ENCODE measurements at places on chromosomes 4 and X.

DNA sequence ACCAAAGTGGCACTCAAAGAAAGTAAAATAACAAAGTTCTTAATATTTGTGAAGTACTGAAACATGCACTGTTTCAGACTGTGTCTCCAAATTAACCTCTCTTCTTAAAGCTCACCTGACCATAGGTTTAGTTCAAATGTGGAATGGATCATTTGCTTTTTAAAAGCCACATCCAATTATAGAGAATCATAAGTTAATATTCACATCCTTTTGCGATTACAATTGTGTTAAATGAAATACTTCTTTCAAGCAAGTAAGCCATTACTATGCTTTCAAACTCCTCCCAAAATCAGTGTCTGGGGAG is 95.3 kb upstream of the PTPN13 start:
- no peak for DNase-seq

GRCh38 chr4:1105662-1106061 is 7.7 kb downstream of the RNF212 start:
- no peak for DNase-seq

DNA sequence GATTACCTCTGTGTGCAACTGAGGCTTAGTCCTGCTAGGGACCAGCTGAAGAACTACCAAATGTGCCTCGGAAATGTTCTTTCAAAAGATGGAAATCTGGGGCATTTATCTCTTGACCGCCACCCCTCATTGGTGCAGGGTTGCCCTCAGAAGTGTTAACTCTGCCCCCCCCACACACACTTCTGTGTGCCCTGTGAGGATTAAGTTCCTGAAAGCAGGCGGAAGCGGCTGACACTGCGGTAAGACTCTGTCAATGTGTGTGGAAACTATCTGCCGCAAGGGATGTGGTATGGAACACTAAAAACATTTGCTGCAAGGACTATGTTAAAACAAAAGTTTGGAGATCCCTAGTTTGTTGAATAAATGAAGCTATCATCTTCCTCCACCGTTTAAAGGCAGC is 106.9 kb upstream of the NDP start:
- no peak for DNase-seq

DNA sequence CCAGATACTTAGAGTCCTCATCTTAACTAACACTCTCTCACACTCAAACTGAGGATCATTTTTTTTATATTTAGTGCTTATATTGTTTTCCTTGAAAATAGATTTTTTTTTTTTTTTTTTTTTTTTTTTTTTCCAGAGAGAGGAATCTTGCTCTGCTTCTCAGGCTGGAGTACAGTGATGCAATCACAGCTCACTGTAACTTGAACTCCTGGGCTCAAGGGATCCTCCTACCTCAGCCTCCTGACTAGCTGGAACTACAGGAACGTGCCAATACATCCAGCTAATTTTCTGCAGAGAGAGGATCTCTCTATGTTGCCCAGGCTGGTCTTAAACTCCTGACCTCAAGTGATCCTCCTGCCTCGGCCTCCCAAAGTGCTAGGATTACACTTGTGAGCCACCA is 650.3 kb upstream of the ATOH1 start:
- no peak for DNase-seq

GRCh38 chr4:98657531-98658286 is 702 bp downstream of the TSPAN5 start:
- DNase-seq: no peak

- no peak for DNase-seq
Observed at GRCh38 chr4:173448608-173449379, 49.9 kb upstream of the SCRG1 start.

DNA sequence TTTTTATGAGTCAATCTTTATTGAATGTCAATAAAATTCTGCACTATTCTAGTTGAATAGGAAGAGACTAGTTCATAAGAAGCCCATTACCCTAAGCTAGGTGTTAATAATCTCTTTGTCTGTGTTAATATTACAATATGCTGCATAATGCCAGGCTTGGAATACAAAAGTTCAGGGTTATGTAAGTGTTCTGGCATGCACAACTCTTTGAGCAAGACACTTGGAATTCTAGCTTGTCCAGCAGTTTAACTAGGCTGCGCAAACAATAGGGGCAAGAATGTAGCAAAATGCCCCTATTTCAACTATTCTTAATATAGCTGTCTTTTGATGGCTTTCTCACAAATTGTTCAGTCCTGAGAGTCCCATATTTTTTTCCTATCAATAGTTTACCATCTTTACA is 31.3 kb upstream of the ETNPPL start:
- DNase-seq: no peak

DNA sequence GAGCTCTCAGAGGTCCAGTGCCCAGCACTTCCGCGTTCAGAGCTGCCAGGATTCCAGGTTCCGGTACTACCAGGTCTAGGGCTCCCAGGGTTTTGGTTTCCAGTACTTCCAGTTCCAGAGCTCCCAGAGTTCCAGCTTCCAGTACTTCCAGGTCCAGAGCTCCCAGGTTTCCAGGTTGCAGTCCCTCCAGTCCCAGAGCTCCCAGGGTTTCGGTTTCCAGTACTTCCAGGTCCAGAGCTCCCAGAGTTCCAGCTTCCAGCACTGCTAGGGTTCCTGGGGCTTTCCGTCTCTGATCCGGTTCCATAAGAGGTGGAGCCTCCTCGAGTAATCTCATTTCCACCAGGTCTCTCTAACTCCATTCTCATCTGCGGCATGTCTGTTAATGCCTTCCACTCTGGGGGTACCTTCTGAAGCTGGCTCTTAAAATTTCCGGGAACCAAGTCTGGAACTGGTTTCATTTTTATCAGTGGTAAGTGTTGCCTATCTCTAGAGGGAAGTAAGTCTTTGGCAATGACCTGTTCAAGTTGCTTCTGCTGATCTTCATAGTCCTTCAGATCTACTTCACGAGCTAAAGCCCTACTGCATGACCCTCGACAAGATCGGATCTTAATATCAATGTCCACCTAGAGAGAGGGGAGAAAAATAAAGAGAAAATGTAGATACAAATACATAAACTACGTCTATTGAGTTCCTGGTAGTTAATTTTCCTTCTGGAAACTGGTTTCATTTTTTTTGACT is 4.1 kb downstream of the FGA start:
- DNase-seq: no peak

DNA sequence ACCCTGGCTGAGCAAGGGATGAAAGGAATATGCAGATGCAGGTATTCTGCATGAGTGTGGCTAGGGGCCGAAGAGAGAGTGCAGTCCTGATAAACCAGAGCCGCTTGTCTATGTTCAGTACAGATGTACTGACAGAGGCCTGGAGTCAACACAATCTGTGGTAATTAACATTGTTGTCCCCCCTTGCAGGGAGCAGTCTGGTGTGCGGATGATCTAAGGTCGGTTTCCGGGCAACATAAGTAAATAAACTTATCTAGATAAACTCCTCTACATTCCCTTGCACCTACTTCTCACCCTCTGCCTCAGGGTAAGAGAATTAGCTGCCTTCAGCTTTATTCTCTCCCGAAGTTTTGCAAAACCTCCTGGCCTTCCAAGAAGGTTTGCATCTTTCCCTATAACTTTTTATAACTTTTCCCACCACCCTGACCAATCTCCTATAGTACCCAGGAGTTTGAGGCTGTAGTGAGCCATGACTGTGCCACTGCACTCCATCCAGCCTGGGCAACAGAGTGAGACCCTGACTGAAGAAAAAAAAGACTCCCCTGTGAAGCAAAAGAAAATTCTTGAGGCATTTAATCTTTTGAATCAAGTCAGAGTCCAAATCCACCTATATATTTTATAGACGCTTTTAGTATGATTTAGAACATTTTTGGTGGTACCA is 26.6 kb downstream of the SNX25 start:
- no peak for DNase-seq

DNA sequence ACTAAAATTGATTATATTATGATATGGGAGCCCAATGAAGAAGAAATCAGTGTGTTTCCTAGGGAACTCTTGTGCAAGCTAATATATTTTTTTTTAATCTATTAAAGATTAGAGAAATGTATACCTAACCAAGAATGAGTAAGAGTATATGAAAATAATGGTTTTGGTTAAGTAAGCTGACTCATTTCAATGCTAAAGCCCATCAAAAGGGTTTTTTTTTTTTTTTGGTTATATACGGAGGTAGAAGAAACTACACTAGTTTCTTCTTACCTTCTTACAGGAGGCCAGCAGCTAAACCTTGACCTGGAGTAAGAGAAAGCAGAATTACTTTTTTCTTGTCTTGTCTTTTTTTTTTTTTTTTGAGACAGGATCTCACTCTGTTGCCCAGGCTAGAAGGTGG is 27.5 kb downstream of the RUFY3 start:
- DNase-seq: no peak

- no peak for DNase-seq
Observed at GRCh38 chrX:82961129-82961528, 547.0 kb upstream of the POU3F4 start.

- DNase-seq: no peak
Observed at GRCh38 chr4:185108669-185109068, 34.4 kb upstream of the SLC25A4 start.

GRCh38 chr4:121221608-121222007 is 57.5 kb upstream of the TNIP3 start:
- DNase-seq: no peak

- DNase-seq: no peak
Observed at GRCh38 chr4:19831644-19832285, 419.9 kb upstream of the SLIT2 start.

- no peak for DNase-seq
Observed at GRCh38 chr4:81282131-81282530, 67.1 kb upstream of the PRKG2 start.

DNA sequence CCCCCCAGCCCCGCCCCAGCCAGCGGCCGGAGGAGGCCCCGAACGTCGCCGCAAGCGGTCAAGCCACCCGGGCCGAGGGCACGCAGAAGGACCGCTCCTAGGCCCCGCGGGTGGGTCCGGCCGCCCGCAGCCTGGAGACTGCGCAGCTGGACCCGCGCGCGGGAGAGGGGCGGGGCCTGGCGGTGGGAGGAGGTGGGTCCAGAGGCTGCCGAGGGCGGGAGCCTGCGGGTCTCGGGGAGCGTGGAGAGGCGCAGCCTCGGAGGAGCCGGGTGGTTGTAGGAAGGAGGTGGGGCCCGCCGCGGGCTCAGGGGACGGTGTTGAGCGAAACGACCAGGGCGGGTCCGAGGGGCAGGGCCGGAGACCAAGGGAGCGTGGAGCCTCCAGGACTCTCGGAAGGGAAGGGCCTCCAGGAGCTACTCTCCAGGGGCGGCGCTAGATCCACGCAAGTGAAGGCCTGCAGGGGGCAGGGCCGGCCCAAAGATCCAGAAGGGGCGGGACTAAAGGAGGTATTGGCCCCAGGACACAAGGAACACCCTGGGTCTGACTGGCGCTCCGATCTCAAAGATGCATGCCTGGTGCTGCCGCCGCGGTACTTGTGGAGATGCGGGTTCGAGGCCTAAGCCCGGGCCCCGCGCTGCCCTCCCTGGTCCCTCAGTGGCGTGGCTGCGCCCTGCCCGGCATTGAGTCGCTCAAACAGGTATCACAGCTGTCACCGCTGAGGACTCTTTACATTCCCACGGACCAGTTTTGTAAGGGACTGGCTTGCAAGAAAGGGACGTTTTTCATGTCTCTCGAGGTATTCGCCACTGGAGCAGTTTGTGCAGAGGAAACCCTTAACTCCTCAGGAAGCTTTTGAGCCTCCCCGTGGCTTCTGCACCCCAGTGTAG is 5.9 kb downstream of the TIMM17B start:
- DNase-seq: no peak

- DNase-seq: no peak
Observed at GRCh38 chr4:40461879-40462278, 126.7 kb downstream of the CHRNA9 start.

GRCh38 chr4:143617994-143618679 is 82.3 kb downstream of the FREM3 start:
- no peak for DNase-seq

GRCh38 chrX:129000797-129001196 is 522.5 kb downstream of the SMARCA1 start:
- DNase-seq: no peak

DNA sequence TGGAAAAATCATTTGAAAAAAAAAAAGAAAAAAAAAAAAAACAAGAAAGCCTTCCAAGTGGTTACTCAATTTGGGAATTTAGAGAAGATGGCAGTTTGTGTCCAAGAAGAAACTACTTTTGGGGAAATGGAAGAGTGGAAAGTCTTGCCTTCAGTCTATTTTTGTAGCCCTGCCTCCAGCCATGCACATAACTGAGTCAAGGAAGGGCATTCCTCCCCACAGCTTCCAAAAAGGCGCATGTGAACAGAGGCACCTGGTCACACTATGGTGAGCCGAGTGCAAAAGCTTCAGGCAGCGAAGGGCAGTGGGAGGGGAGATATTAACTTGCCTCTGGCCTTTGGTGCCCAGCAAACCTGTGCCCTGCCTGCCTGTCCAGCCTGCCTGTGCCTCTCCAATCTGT is 163.7 kb downstream of the SMIM20 start:
- no peak for DNase-seq

DNA sequence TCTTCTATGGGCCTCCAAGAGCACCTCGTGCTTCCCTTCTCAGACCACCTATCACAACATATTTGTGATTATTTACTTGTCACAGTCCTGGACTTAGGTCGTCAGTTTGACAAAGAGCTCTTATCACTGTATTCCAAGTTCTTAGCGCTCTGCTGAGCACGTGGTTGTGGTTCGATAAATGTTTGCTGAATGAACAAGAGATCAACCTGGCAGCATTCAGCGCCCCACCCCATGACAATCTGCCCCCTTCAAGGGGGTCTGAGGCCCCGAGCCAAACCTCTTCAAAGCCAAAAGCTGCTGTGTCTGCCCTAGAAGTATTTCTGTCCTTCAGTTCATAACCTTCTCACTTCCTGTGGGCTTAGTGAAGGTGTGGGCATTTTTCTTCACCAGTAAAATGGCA is 15.0 kb downstream of the RPS4X start:
- no peak for DNase-seq

- peak; percentile 9 for DNase-seq
Observed at GRCh38 chrX:1673337-1673736, 58.5 kb downstream of the ASMT start.

- no peak for DNase-seq
Observed at GRCh38 chrX:37302569-37302968, 46.6 kb upstream of the PRRG1 start.

DNA sequence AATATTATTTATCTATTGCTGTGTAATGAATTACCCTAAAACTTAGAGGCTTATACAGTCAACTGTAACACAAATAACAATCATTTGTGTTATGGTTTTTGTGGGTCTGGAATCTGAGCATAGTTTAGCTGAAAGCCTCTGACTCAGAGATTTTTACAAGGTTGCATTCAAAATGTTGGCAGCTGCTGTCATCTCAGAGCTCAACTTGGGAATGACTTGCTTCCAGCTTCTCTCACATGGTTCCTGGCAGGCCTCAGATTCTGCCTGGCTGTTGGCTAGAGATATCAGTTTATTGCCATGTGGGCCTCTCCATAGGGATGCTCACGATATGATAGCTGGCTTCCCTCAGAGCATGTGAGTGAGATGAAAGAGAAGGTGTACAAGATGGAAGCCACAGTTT is 70.2 kb upstream of the BRWD3 start:
- no peak for DNase-seq

DNA sequence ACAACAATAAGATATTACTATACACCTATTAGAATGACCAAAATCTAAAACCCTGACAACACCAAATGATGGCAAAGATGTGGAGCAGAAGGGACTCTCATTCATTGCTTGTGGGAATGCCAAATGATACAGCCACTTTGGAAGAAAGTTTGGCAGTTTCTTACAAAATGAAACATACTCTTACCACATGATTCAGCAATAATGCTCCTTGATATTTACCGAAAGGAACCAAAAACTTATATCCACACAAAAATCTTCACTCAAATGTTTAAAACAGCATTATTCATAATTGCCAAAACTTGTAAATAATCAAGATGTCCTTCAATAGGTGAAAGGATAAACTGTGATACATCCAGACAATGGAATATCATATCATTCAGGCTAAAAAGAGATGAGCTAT is 180.9 kb downstream of the COL25A1 start:
- DNase-seq: no peak

- no peak for DNase-seq
Observed at GRCh38 chr4:161817914-161818313, 345.9 kb downstream of the FSTL5 start.
